ENCODE measurements at places on chromosomes 5 and 9.
A peak's percentile ranks its signal among the peaks of the same experiment; 100 is the strongest.

- peak; percentile 85 for DNase-seq
These were observed 439.3 kb upstream of the CTNND2 start for GRCh38 chr5:12343558-12343957.

DNA sequence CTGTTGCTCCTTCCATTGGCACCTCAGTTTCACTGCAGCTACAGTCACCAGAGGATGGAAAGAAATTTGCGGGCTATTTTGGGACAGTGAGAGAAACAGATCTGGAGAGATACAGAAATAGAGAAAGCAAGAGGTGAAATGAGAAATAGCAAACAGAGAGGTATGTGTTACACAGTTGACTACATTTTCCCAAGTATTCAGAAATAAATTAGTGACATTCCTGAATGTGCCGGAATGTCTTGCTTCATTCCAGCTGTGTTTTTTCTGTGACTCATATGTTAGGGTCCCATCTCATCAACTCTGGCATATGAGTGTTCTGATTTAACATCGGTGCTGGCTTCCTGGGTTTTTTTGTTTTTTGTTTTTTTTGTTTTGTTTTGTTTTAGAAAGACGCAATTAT is 63.8 kb upstream of the ZNF462 start:
- DNase-seq: no peak

GRCh38 chr9:83339435-83339834 is 198.8 kb downstream of the FRMD3 start:
- no peak for DNase-seq

GRCh38 chr9:615756-616155 is 225.7 kb upstream of the DMRT1 start:
- no peak for DNase-seq

GRCh38 chr5:128637031-128637430 is 99.0 kb upstream of the FBN2 start:
- DNase-seq: no peak
